ENCODE measurements at places on chromosomes 16 and 17.

DNA sequence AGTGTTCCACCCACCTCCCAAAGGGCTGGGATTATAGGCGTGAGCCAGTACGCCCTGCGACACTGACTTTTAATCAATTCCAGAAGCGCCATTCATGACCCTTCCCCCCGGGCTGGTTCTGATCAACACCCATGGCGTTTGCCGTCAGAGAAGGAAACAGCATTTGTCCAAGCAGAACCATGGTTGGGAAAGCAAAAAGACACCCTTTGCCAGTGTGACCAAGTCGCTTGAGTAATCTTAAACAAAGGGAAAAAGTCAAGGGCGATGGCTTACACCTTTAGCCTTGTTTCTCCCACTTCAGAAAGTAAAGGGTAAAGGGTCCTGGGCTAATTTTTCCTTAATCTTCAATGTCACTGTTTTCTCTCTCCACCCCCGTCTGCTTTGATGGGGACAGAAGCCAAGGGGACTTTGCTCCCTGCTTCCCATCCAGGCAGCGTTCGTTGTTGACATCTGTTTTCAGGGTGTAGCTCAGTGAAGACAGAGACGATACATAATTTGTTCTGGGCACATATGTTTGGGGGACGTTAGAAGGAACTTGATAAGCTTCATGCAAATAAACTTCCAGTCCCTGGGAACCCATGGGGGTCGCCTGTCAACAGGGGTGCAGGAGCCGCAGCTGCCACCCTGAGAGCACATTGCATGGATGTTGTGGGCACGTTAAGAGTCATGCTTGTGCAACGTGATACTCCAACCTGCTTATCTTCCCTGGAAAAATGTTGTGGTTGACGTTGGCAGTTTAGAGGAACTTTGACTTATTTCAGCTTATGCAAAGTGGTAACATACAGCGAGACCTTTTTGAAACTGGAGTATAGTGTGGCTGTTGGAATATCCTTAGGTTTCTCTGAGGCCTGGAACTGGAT is 50.6 kb upstream of the TANGO6 start:
- DNase-seq, result no peak

- no peak for DNase-seq
Observed at GRCh38 chr17:82687375-82687861, 11.1 kb downstream of the RAB40B start.

DNA sequence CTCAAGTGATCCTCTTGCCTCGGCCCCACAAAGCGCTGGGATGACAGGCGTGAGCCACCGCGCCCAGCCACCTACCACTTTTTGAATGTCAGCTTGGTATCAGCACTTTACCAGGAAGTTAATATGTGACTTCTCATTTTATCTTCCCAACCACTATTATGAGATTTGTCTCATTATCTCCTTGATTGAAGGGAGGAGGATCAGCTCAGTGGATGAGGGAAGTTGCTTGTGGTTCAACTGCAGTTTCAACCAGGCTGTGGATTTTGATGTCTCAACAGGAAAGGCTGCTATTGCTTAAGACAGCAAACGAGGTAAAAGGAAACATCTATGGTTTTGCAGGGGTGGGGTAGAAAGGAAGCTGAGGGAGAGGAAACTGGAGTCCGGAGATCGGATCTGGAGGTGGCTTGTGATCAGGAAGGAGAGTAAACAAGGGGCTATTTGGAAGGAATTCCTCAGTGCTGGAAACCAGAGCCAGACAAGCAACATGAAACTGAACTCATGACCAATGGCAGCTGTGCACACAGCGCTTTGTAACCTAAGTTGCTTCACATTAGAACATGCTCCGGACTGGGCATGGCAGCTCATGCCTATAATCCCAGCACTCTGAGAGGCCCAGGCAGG is 180.5 kb downstream of the VPS53 start:
- DNase-seq, result no peak

DNA sequence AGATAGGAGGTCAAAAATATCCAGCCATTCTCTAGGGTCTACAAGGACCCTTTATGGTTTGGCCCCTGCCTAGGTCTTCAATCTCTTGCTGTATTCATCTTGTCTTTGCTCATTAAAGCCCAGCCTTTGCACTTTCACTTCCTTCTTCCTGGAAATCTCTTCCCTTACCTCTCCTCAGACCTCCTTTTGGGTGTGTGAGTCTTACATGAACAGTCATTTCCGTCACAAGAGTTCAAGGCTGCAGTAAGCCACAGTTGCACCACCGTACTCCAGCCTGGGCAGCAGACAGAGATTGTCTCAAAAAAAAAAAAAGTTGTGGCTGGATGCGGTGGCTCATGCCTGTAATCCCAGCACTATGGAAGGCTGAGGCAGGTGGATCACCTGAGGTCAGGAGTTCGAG is 6.0 kb upstream of the ATP1B2 start:
- no peak for DNase-seq

GRCh38 chr17:81925860-81926450 is 1.6 kb downstream of the MAFG start:
- no peak for DNase-seq

- DNase-seq, result no peak
Observed at GRCh38 chr16:17829811-17830210, 359.1 kb upstream of the XYLT1 start.

DNA sequence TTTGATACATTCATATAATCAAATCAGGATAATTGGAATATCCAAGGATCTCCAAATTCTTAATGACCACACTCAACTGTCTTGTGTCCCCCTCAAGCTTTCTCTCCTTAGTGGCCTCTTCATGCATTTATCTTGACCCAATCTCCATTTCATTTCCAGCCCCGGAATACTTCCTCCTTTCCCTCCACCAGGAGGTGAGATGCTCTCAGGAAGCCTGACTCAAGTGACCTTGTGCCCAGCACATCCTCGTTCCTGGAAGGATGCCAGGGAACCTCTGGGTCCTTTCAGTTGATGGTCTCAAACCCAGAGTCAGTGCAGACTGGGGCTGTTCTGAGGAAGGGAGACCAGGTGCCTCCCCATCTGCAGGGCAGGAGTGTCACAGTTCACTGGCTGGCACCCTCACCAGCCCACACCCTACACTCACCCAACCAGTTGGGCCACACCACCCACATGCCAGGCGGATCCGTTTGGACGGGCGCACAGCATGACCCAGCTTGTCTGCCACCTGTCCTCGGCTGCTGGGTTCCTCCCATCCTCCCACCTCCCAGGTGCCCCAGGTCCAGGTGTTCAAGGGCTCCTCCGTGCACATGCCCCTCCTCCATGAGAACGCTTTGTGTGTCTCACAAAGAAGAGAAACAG is 14.0 kb upstream of the EMP2 start:
- DNase-seq, result no peak

DNA sequence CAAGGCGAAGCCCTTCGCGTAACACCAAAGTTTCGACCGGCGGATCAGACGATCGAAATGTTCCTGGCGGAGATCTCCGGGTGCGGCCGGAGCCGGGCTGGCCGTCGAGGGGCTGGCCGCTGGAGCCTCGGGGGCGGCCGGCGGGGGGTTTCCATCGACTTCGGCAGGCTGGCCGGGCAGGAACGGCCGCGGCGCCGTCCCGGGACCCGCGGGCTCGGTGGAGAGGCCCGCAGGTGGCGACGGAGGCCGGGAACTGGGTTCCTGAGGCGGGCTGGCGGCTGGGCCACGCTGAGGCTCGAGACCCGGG is 1.1 kb downstream of the EPOP start:
- no peak for DNase-seq

- DNase-seq, result no peak
Observed at GRCh38 chr17:63478814-63479494, 2.1 kb downstream of the ACE start.

GRCh38 chr16:82773018-82773417 is 146.2 kb downstream of the CDH13 start:
- no peak for DNase-seq

DNA sequence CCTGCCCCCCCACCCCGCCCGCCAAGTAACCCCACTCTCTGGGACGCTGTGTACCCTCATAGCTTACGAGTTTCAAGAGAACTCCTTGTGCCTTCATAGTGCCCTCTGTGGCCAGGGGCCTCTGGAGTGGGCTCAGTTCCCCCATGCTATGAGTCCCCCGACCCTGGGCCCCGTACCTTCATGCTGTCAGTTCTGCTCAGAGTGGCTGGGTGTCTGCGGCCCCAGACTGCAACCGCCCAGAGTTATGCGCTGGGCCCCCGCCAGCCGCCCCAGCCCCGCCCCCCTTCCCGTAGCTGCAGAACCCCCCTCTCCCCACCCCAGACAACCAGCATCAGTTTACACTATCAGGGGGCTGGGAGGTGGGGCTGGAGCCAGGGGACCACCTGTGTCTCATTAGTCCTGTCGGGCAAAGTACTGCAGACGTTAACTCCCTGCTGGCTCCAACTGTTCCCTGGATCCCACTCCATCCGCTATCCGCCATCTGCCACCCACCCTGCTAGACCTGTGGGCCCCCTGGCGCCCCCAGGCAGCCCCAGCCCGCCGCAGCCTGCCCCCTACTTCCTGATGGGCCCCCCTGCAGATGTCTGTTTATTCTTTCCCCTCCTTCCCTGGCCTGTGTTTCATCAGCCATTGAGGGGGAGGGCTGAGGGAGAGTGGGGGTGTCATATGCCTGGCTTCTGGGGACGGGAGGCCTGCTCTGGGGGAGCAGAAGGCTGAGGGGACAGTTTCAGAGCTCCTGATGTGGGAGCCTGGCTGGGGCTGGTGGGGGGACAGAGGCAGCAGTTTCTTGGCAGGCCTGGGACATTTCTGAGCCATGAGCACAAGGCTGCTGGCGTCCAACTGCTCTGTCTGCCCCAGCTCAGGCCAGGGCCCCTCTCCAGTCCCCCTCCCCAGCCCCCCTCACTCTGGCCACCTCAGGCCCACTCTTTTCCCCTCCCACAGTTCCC is at the start of gene MFAP4:
MFAP4 (minus strand) TSS at position 217 of the 947 bp plus-strand sequence; CDS start at position 182, 35 bp downstream.
- no peak for DNase-seq

DNA sequence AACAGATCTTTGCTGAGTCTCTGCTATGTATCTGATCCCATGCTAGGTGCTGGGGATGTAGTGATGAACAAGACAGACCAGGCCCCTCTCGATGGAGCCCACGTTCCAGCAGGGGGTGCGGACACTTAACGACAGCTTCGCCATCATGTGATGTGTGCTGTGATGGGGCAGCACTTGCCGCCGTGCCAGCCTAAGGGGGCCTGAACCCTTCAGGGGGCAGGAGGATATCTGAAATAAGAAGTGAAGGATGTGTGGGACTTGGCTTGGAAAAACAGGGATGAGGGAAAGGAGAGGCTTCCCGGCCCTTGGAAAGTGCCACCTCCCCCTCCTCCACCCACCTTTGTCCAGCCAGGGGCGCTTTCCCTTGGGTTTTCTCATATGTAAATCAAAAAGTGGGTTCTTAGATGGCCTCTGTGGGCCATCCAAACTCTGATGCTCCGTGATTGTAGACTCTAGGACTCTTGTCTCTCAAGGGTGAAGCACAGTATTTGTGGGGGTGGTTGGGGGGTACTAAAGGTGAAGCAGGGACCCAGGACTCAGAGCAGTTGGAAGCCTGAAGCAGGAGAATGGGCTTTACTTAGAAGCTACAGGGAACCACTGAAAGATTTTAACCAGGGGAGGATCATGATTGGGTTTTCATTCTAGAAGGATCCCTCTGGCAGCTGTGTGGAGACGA is 4.0 kb upstream of the DLX3 start:
- peak; percentile 54 for DNase-seq

- DNase-seq, result no peak
Observed at GRCh38 chr16:627454-628239, 3.1 kb upstream of the WFIKKN1 start.

Measured in vagina (tissue), 2 donors.